ENCODE measurements at places on chromosomes 11 and 22. TPM values are rescaled to one million over a fixed set of nuclear protein-coding genes. Genes with fewer than 3 reads are reported as not detected.

Gene ARHGAP42
- total RNA-seq, result not detected

Gene ABCC8
- total RNA-seq, result not detected

Gene DEPDC7
- total RNA-seq, result 0.86 TPM

Gene IL17REL
- 0.73 TPM for total RNA-seq

Gene OR52E8
- total RNA-seq, result not detected

Gene TEX54
- total RNA-seq, result 0.53 TPM

Gene OLFML1
- total RNA-seq, result not detected

Data from activated CD4-positive, alpha-beta memory T cell treated with anti-CD3 and anti-CD28 coated beads for 36 hours (primary cell).